Choroid plexus epithelial cell (primary cell): ENCODE measurements at places on chromosomes 5 and 9.

DNA sequence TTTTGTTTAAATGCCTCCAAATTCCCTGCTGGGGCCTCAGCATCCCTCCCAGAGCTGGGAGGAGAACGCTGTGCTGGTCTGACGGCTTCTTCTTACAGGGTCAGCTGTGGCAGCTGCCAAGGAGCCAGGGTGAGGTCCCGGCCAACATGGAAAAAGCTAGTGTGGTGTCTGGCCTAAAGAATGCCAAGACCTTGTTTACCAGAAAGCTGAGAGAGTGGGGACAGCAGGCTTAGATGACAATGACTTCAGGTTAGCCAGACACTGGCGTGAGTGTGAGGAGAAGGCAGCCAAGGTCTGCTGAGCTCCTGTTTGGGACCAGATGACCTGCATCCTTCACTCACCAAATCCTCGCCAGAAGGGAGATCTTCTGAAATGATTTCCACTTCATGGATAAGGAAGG is 112.5 kb downstream of the CRB2 start:
- no peak for DNase-seq

DNA sequence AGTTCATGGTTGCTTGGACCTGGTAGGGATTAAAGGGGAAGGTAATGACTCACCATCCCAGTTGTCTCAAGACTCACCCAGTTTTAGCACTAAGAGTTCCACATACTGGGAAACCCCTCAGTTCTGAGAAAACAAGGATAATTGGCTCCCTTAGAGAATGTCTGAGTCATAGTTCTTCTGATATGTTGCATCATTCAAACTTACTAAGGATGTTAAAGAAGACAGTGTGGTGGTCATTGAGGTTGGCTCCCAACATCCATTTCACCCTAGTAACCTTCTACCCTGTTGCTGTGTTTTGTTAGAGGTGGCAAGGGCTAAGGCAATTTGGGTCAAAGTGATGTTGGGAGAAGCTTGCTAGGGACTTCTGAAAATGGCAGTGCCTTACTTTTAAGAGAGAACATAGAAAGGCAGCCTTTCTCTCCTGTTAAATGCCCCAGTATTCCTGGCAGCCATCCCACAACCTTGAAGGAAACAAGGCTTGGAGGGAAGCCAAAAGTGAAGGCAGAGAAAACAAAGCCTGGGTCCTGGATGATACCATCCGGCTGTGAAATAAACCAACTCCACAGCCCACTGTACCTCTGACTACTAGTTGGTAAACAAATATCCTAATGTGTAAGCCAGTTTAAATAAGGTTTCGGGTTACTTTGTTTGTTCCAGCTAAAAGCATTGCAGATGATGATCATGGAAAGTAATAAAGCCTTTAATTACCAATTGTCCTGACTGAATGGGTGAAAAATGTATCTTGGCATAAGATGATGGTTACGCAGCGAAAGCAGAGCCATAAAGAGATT is 80.4 kb upstream of the ADAMTSL1 start:
- DNase-seq, result peak; percentile 97

DNA sequence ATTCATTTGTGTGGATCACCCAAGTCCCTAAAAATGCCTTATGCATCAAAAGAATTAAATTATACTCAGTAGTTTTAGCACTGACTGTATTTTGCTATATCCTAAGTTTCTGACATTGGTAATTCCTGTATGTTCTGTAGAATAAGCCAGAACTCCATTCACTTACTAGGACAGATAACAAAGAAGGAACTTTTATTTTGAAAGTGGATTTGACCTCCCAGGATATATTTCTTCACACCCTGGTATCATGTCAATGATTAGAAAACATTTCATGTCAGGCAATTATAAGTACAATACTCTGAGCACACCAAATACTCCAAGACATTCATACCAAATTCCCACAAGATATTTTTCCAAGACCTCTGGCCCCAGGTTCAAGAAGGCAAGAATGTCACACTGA is 28.7 kb upstream of the MYOT start:
- DNase-seq, result no peak

DNA sequence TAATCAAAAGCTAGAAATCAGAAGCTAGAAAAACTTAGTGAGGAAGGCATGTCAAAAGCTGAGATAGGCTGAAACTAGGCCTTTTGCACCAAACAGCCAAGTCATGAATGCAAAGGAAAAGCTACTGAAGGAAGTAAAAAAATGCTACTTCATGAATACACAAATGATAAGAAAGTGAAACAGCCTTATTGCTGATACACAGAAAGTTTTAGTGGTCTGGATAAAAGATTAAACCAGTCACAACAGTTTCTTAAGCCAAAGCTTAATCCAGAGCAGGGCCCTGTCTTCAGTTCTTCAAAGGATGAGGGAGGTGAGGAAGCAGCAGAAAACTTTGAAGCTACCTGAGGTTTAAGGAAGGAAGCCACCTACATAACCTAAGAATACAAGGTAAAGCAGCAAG is 102.5 kb upstream of the SH3GL2 start:
- DNase-seq, result no peak

DNA sequence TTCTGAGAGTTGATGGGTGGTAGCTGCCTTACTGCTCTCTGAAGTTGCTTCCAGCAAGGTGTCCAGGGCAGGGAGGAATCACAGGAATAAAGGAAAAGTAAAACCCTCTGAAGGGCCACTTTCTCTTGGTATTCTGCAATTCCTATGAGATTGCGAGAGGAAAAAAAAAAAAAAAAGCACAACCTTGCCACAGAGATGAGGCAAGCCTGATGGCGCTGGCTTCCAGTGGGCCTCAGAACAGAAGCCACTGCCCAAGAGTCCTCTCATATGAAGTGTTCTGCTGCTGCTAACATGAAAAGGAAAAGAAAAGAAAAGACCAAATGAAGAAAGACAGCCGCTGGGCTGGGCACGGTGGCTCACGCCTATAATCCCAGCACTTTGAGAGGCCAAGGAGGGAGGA is 80.8 kb upstream of the IL17B start:
- DNase-seq, result no peak

DNA sequence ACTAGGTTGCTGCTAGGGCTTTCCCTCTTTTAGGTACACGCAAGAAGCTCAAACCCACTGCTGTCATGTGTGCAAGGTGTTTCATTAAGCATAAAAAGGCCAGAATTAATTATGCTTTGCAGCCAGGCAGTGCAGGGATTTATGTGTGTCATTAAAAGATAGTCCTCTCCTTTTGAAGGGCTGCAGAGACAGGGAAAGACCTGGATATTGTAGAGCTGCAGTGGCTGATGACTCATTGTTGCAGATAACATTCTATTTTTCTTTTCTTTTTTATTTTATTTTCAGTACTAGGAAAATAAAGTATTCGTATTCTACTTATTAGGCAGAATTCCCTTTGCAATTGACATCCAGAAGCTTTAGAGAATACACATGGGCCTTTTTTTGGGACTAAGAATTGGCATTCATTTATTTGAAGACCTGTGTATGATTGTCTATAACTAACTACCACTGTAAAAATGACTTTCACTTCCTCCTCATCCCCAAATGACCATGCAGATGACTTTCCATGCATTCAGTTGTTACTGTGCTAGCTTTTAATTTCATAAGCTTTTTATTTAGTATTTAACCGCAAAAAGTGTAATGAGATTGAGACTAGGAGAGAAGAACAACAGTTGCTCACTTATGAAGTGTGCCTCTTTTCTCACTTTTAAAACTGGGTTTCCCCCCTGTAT is 113.0 kb downstream of the PAM start:
- peak; percentile 30 for DNase-seq

- DNase-seq, result peak; percentile 74
These were observed 2124.9 kb downstream of the MAT2B start for GRCh38 chr5:165630261-165630778.

- DNase-seq, result no peak
These were observed 124.8 kb downstream of the COL23A1 start for GRCh38 chr5:178465228-178465860.

- no peak for DNase-seq
These were observed at the start of gene OLFML2A for GRCh38 chr9:124776954-124777648. TSS of gene OLFML2A (plus strand) at chr9:124777133. CDS start at chr9:124777271, 138 bp downstream.

GRCh38 chr5:151825445-151825844 is 53.7 kb downstream of the G3BP1 start:
- peak; percentile 89 for DNase-seq

DNA sequence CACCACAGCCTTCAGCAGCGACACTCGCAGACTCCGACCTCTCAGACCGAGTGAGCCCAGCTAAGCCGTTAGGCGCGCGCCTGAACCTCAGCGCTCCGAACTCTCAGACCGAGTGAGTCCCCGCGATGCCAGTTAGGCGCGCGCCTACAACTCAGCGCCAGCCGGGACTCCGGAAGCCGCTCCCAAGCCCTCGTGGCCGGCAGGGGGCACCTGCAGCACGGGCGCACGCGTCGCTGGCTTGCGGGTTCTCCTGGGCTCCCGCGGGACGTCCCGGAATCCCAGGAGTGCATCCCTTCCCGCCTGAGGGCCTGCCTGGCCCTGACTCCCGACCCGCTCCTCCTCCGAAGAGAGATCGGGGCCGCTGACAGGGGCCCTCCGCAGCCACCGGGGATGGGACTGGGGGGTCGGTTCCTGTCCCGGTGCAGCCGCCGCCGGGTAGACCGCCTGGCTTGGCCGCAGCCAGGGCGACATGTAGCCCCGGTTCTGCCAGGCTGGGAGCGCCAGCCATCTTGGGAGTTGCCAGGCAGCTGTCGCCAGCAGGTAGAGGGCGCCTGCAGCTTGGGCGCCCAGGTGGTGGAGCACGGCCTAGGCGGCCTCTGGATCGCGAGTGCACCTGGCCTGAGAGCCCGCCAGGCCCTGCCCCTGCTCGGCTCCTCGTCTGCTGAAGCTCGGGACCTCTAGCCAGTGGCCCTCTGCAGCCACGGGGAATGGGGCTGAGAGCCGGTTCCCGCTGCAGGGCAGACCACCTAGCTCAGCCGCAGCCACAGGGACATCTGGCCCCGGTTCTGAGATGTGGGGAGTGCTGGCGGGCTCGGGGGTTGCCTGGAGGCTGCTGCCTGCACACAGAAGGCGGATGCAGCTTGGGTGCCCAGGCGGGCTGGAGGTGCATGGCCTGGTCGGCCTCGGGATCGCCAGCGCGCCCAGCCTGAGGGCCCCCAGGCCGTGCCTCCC is at the start of gene ANKRD18A:
Gene ANKRD18A (minus strand): TSS at position 114 of the 951 bp plus-strand sequence. CDS start 311 bp downstream, outside the sequence.
- peak; percentile 50 for DNase-seq

GRCh38 chr5:55402199-55402598 is 94.4 kb downstream of the MTREX start:
- no peak for DNase-seq

DNA sequence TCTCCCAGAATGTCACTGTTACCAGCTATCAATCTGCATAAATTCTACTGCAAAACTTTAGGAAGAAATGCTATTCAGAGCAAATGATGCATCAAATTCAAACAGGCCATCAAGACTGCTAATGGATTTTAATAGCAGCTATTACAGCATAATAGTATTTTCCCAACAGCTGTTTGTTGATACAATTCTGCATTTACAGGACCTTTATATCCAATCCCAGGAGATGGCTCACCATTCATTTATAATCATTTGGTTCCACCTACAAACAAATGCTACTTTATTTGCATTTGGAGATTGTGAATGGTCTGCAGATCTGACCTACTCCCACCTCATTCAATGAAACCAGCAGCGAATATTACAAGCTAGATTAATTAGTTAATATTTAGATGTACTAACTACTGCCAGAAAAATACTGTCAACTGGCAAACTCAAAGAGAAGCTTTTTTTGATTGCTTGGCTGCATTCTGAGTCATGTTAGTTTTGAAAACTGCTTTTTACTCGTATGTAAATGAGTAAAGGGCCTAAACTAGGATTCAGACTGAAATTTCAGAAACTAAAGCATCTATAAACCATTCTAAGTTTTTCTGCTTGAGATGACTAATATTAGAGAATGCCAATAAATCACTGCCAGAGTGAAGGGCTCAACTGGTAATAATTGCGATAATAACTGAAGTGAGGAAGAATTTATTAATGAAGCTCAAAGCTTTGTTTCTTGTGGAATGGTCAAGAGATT is 7.1 kb upstream of the PCA3 start:
- no peak for DNase-seq

DNA sequence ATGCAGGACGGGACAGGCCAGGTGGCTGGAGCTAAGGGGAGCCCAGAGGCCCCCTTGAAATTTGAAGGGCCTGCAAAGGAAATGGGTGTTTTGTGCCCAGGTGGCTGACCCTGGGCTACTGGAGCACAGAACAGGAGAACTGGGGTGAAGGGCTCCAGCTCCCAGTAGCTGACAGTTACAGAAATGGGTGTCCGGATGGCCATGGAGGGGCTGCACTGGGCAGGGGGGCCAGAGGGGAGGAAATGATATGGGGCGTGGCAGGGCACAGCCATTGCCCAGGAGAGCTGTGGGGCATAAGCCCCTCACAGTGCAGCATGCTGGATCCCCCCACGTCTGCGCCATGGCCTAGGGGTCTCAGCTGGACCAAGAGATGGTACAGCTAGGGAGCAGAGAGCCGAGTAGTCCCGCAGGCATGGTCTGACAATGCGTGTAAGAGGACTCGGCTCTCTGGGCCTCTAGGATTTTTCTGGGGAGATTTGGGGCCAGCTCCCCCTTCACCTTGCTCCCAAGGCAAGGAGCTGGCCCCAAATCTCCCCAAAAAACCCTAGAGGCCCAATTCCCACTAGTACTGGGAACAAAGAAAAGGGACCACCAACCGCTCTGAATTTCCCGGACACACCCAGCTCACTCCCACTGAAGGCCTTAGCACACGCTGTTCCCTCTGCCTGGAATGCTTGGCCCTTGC is 7.9 kb upstream of the CARD19 start:
- no peak for DNase-seq

GRCh38 chr5:74143721-74144330 is 496.7 kb downstream of the ENC1 start:
- no peak for DNase-seq

DNA sequence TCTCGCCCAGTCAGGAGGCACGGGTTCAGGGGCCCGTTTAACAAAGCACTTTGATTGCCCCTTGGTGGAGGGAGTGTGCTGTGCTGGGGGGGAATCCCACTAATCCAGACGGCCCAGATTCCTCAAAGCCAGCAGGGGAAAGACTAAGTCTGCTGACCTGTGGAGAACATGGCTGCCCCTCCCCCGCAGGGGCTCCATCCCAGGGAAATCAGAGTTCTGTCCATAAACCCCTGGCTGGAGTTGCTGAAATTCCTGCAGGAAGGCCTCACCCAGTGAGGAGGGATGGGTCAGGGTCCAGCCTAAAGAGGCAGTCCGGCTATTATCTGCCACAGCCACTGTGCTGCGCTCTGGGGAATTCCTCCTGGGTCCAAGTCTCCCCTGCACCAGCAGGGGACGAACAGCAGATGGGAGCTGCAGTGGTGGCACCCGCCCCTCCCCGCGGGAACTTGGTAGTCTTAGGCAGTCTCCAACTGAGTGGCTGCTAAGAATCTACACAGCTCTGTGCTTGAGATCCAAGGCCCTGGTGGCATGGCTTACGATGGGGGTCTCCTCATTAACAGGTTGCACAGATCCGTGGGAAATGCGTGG is 174.0 kb upstream of the DAB2 start:
- no peak for DNase-seq

DNA sequence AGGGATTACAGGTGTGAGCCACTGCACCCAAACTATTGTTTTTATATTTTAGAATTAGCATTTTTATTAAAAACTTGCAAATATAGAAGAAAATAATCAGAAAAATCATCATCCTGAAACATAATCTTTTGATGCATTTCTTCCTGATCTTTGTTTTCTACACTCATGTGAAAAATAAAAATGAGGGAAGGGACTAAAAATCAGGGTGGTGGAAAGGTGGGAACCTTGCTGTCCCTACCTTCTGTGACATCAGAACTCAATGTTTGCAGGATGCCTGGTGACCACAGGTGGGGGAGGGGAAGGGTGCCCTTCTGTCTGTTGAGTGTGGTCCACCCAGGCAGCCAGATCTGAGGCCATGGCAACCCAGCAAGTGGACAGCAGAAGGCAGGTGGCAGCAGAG is at the start of gene SMIM23:
Gene SMIM23 (plus strand): TSS at position 301 of the 400 bp plus-strand sequence. CDS start 55 bp downstream, at position 356.
- DNase-seq, result no peak
